ENCODE measurements at places on chromosomes 5 and 9.

GRCh38 chr5:158816011-158816696 lies 283.6 kb downstream of the EBF1 start:
- no peak for DNase-seq

GRCh38 chr5:135156715-135157404 lies 122.8 kb upstream of the PITX1 start:
- no peak for DNase-seq

GRCh38 chr9:18331808-18332209 lies 142.1 kb upstream of the ADAMTSL1 start:
- DNase-seq: no peak

DNA sequence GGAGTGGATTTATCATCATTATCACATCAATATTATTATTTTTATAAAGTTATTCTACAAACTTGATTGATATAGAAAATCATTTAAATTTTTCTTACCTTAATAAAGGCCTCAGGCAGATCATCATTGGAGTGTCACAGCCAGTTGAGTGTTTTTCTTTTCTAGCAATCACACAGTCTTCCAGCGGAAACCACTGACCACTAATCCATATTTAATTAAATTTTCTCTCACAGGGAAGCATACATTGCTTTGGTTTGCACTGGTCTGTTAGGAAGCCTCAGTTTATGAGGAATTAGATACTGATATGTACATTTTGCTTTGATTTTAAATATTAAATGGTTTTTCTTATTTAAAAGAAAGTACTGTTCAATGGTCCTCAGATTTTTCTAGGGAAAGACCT lies 6.7 kb downstream of the SPZ1 start:
- no peak for DNase-seq

DNA sequence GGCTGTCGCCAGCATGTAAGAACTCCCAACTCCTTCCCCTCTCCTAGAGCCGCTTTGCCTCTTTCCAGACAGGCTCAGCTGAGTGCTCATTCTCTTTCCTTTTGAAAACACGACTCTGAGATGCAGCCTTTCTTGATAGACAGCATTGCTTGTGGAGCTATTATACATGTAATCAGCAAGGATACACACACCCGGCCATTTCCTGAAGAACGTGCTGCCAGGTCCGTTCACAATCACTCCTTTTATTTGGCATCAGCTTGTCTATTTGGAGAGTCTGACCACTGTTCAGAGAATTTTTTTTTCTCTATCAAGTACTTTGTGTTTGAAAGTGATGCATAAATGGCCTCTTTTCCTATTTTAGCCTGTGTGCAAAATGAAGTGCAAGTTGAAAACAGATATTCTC lies 328.7 kb downstream of the MARCHF11 start:
- no peak for DNase-seq

DNA sequence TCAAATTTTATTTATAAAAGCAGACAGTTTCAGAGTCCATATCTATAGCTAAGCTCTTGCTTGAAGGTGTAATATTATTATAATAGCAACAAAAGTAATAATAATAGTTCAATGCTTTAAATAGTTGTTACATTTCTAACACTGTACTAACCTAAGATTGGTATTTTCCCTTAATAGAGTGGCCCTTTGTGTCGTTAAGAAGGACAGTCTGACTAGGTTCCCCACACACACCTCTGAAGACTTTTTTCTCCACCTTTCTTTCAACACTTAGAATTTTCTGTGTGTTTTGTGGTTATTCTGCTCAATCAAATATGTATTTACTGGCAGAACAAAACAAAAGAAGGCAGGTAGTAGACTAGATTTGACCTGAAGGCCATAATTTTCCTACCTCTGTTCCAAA lies 223.2 kb upstream of the ACO1 start:
- no peak for DNase-seq

DNA sequence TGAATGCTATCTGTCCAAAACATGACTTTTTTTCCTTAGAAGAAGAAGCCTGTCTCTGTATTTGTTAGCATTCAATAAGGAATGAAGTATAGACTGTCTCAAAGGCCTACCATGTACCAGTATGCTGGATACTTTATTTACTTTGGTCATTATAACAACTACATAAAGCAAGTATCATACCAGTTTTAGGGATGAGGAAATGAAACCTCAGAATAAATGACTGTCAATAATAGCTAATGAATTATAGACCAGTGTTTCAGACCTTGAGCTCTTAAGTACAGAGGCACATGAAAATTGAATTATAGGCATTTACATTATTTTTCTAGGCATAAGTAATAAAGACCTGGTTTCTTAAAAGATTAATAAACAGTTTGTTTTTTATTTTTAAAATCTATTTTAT lies 166.4 kb upstream of the TLX3 start:
- no peak for DNase-seq

DNA sequence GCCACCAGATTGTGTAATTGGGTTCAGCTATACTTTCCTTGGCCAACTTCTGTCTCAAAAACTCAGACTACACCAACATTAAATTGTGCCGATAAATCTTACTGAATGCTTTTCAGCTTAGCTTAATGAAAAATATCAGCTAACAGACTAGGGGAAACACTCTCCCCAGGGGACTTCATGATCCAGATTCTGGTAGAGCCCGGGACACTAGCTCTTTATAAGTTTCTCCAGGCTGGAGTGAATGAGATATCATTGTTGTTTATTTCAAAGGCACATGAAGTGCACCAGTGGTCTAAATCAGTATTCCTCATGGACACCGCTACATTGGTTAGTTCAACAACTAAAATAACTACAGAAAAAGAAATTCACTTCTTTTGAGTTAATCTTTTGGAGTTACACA lies 10.5 kb upstream of the LHFPL2 start:
- no peak for DNase-seq

DNA sequence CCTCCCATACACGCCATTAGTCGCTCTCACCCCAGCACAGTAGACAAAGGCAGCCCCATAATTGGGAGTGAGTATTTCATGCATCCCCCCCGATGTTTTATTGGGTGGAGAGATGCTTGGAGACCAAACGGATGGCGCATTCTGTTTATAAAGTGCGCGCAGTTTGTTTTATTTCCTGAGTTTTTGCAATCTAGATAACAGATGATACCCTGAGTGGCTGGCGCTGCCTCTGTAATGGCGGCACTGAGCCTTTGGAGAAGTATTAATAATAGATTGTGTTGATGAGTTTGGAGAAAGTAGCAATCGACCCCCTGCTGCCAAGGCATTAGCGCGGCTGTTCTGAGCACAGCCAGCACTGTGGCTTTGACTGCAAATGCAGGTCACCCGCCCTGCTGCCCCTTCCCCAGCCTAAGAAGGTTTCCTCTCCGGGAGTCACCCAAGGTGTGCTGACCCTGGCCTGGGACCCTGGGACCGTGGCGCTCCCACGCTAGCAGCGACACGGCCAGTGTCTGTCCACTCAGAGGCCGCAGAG lies 74.3 kb downstream of the LMX1B start:
- DNase-seq: no peak

DNA sequence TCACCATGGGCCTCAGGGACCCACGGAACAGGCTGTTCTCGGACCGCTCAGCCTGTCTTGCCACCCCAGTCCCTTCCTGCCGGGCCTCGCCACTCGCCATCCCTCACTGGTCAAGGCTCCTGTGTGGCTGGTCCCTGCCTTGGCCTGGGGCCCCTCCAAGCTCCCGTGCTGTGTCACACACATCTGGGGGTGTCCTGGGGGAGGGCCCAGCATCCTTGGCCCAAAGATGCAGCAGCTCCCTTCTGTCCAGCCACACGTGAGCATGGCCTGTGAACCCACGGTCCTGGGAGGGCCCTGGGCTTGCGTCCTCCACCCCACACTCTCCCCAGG lies 425 bp upstream of the EGFL7 start:
- no peak for DNase-seq

DNA sequence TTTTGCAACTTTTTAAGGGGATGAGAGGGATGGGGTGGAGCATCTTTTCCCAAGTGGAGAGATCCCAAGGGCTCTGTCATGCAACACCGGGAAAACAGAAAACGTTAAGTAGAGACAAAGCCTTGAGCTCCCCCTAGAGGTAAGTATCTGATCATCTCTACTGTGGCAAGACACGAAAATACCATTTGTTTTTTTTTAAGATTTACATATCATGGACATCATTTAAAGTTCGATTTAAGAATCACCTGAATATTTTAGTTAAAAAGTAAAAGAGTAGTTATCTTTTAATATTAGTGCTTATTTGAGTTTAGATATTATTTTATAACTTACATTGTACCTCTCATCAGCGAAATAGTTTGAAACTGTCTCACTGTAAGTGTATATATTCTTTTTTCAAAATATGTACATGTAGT lies 200.4 kb downstream of the LRRC70 start:
- no peak for DNase-seq

DNA sequence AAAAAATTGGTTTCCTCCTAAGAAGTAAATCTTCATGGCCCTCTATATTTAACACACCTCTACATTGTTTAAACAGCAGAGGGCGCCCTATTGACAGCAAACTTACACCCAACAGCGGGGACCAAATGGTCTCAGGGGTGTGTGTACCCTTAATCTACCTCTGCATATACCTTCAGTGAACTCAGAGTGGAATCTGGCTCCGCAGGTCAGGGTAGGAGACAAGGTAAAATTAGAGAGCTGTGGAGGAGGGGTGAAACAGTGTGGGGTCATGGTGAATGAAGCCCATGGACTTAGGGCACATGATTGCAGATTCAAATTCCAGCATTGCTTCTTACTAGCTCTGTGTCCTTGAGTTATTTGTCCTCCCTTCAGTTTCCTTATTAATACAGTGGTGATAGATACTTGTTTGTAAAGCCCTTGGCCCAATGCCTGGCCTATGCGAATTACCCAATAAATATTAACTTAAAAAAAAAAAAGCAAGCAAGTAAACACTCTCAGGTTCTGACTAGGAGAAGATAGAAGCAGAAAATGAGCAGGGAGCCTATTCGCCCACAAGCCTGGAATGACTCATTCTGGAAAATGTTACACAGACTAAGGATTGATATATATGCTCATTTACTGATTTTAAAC lies 122.9 kb downstream of the CAVIN4 start:
- no peak for DNase-seq

DNA sequence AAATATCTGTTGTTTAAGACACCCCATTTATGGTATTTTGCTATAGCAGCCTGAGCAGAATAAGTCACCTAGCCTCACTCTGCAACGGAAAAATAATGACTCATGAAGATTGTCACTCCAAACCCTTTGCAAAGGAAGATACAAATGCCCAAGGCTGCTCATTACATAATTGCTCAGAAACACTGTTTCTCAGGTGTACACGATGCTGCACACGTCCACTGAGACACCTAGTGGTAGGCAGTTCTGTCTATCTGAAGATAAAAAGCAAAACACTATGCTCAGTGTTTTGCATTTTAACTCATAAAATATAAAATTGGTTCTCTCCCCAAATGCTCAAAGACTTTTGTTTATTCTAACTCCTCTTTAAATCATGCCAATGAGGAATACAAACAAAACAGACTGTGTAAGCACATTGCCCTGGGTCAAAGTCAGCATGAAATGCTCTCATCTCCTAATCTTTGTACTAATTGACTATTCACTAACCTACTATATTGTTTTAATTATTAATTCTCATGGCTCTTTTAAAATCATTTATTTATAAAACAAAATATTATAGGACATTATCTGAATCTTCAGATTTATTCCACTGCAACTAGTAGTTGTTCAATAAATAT lies 7.7 kb upstream of the TSLP start:
- no peak for DNase-seq

DNA sequence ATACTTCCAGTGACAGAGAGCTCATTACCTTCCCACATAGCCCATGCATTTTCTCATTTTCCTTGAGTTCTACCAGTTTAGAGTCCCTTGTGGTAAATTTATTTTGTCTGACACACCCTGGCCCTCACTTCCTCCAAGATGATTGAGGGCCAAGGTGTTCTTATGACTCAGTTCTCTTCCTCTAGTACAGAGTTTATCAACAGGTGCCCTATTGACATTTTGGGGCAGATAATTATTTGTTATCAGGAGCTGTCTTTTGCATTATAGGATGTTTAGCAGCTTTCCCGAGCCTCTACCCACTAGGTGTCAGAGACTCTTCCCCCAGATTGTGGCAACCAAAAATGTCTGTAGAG lies 7.1 kb downstream of the SLC36A3 start:
- DNase-seq: no peak

- no peak for DNase-seq
Measured at GRCh38 chr9:23447166-23447565, 378.9 kb downstream of the ELAVL2 start.

DNA sequence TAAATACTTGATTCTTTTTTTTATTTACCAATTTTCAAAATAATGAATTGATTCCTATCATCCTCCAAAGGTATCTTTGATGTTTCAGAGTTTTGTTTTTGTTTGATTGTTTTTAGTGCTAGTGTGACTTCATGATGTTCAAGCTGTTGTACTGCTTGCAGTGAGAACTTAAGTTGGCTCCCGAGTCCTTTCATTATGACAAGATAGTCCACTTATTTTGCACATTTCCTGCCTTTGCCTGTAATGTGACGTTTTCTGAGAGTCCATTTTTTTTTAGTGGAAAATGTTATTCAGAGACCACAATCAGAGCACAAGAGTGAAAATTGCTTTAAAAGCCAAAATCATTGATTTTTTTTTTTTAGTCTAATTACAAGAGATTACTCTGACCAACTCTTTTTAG lies 60.1 kb upstream of the FCHO2 start:
- no peak for DNase-seq

GRCh38 chr9:96150324-96151227 lies 151.4 kb downstream of the HSD17B3 start:
- peak; percentile 48 for DNase-seq

GRCh38 chr9:98807070-98807813 lies at the start of gene GALNT12:
Gene GALNT12 (plus strand): TSS chr9:98807670. CDS start chr9:98807699, 29 bp downstream.
- peak; percentile 44 for DNase-seq

- no peak for DNase-seq
Measured at GRCh38 chr5:133523961-133524586, 88.3 kb downstream of the FSTL4 start.

GRCh38 chr9:136339173-136339957 lies 12.0 kb downstream of the GPSM1 start:
- no peak for DNase-seq

DNA sequence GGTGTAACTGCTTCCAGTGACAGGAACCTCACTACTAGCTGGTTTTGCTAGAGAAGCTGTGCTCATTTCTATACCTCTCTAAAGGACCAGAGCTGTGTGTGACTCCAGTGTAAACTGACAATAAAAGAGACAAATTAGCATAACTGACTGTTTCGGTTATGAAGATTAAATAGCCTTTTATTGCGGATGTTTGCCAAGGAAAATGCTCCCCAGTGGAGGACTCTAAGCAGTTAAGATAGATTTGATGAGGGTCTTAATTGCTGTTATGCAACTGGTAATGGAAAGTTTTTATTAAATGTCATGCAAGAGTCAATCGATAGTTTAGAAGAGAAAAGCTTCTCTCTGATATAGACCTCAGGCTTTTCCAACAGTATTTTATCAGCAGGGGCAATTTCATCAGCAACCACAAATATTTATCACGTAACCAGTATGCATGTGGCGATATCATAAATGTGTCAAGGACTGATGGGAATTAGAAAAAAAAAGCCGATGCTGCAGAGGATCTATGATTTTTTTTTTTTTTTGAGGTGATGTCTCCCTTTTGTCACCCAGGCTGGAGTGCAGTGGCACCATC lies 275.2 kb upstream of the DMAC1 start:
- no peak for DNase-seq

- DNase-seq: no peak
Measured at GRCh38 chr9:134491856-134492255, 149.7 kb upstream of the COL5A1 start.

- DNase-seq: no peak
Measured at GRCh38 chr5:59591162-59591561, 302.4 kb downstream of the PDE4D start.
